H1 (cell line): ENCODE measurements at places on chromosomes 1 and 21.

GRCh38 chr21:25280061-25280460 is 327.2 kb downstream of the MRPL39 start:
- DNase-seq: no peak

DNA sequence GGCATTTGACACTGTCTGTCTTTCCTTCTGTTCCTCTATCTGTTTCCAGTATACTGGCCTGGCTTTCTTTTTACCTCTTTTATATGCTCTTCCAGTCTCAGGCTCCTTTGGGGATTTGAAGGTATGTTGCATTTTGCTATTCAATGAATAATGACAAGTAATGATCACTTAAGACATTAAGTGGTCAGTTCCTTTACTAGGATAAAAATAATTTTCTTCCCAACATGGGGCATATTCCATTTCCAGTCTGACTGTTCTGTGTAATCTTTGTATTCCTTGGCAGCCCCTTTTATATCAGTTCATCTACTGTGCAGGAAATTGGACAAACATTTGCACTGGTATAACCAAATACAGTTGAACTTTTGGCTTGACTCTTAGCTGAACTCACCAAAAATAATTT is 15.6 kb downstream of the METTL18 start:
- DNase-seq: no peak

- DNase-seq: no peak
Measured at GRCh38 chr1:6622396-6623152, 2.1 kb upstream of the THAP3 start.

DNA sequence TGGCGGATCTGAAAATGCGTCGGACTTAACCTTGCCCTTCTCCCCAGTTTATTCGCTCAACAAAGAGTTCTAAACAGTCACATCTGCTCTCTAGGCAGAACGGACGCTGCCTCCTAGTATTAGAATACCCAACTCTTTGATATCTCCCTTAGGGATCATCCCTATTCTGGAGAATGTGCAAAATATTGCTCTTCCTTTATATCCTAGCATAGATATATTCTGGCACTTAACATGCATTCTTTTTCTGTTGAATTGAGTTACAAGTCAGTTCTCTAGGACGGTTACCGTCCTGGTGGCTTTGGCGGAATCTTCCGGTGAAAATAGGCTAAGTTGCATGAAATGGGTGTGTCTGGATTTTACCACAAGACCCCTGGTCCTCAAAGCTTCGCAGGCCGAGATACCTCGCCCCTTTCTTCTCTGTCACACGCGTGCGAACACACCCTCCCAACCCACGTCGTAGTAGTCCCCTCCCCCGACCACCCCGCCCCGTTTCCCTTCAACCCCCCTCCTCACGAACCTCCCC is 501 bp upstream of the DNAJC6 start:
- no peak for DNase-seq

GRCh38 chr1:59528471-59528870 is 231.6 kb downstream of the FGGY start:
- DNase-seq: no peak

GRCh38 chr1:63946866-63947491 is 173.2 kb downstream of the ROR1 start:
- no peak for DNase-seq

GRCh38 chr1:113940365-113941244 is 11.5 kb downstream of the HIPK1 start:
- no peak for DNase-seq

GRCh38 chr1:181344091-181344490 is 139.2 kb upstream of the CACNA1E start:
- no peak for DNase-seq

DNA sequence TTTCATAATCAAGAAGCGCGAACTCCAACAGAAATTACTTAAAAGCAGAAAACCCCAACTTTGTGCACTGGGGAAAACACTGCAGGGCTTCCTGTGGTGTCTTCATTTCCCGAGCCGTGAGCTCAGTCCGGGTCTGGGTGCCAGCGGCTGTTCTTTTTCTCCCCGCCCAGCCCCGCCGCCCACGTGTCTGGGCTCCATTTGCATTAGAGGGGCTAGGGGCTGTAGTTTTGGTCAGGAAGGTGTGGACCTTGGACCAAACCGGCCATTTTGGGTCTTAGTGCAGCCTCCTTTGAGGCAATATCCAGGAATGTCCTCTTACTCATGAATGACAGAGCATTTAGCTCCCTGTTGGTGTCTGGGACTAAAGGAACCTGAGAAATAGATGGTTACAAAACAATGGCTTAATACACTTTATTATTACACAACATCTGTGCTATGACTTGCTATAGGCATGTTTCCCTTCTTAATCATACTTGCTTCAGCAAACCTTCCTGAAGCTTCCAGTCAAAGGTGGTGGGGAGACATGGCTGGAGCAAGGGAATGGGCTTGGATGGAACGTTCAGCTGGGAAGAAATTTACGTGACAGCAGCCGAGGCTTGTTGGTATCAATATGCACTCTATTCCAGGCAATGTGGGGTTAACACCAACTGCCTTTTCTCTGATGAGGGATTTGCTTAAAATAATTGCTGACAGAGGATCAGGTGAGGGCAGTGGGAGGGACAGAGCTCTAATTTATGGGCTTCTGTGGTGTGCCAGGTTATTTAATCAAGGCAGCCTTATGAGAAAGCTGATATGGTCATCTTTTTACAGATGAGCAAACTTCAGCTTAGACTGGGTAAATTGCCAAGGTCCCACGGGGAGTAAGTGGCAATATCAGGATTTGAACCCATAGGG is 1.1 kb downstream of the AGTRAP start:
- no peak for DNase-seq
